Fibroblast of lung (primary cell): ENCODE measurements at places on chromosomes 4 and X. TPM values are rescaled to one million over a fixed set of nuclear protein-coding genes. Genes with fewer than 3 reads are reported as not detected.

RS1 gene
- not detected in 2 replicates for total RNA-seq

DNA sequence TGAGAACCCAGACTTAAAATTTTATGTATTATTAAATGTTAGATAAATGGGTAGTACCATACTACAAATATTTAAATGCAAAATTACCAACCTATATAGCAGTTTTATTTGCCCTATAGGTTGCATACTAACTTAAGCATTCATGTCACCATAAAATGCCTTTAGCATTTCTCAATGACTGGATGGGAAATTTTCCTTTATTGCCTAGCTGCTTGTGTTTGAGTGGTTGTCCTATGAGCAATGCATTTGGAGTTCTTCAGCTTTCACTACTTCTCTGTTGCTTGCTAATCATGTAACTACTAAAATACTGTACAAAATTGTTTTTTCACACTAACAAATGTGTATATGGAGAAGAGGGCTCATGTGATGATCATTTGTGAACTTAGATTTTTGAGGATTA, 44.2 kb upstream of the CEP135 start:
- no peaks in the 10 kb centered on the region for H3K36me3 ChIP-seq
- H3K27ac ChIP-seq: no peak overlapping the region
- no peaks in the 10 kb centered on the region for H3K27me3 ChIP-seq
- H3K4me3 ChIP-seq: no peak overlapping the region
- DNase-seq: no peak

DBET gene
- total RNA-seq: not detected in 2 replicates

RENBP gene
- 5.4 and 8.8 TPM in 2 replicates for total RNA-seq

TECRL gene
- total RNA-seq: not detected in 2 replicates

GRCh38 chr4:138852681-138853080, 162.9 kb upstream of the NOCT start:
- DNase-seq: no peak
- no peaks in the 10 kb centered on the region for H3K36me3 ChIP-seq
- H3K27me3 ChIP-seq: peaks cover 12% of the 10 kb centered on the region
- no peak overlapping the region for H3K27ac ChIP-seq

- no peaks in the 10 kb centered on the region for H3K27me3 ChIP-seq
- H3K36me3 ChIP-seq: no peaks in the 10 kb centered on the region
- H3K4me3 ChIP-seq: no peak overlapping the region
- H3K27ac ChIP-seq: no peak overlapping the region
- DNase-seq: peak; percentile 58
These were observed 8.3 kb upstream of the DAPP1 start for GRCh38 chr4:99808260-99808857.

GRCh38 chrX:54171091-54171490, 12.0 kb downstream of the FAM120C start:
- H3K4me1 ChIP-seq: no peaks in the 10 kb centered on the region
- no peaks in the 10 kb centered on the region for H3K36me3 ChIP-seq
- no peak overlapping the region for H3K4me3 ChIP-seq
- no peaks in the 10 kb centered on the region for H3K27me3 ChIP-seq
- DNase-seq: no peak

MAGEB10 gene
- not detected in 2 replicates for total RNA-seq

DNA sequence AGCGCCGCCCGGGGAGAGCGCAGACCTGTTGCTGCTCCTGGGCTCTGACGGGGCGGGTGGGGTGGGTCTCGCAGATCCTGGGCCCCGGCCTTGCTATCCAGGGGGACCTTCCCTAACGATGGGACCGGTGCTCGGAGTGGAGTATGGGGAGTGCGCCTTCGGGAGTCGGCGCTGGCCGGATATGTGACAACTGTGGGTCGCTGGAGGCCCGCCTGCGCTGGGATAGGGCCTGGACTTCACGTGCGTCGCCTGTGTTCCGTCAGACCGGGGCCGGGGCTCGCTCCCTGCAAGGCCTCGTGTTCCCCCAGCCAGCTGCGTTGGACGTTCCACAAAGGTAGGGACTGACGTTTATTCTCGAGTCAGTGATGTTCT, 1.3 kb downstream of the TBL1X start:
- peak overlapping the region; percentile 67 for H3K4me3 ChIP-seq
- H3K4me1 ChIP-seq: no peaks in the 10 kb centered on the region
- peak; percentile 28 for DNase-seq

GRCh38 chr4:6779667-6780565, 2.6 kb upstream of the KIAA0232 start:
- no peak overlapping the region for H3K27ac ChIP-seq
- DNase-seq: peak; percentile 31
- no peak overlapping the region for H3K4me3 ChIP-seq
- H3K36me3 ChIP-seq: no peaks in the 10 kb centered on the region

- H3K4me1 ChIP-seq: no peaks in the 10 kb centered on the region
- no peaks in the 10 kb centered on the region for H3K36me3 ChIP-seq
- H3K4me3 ChIP-seq: no peak overlapping the region
- no peaks in the 10 kb centered on the region for H3K27me3 ChIP-seq
- no peak for DNase-seq
These were observed 24.2 kb downstream of the SLC25A4 start for GRCh38 chr4:185167234-185167633.

FHDC1 gene
- total RNA-seq: 0.26 and 0.33 TPM in 2 replicates

MAP7D2 gene
- total RNA-seq: under 0.01 TPM in 2 replicates

PGM2 gene
- 14.1 and 15.0 TPM in 2 replicates for total RNA-seq

- H3K4me3 ChIP-seq: no peak overlapping the region
- no peak for DNase-seq
- H3K27me3 ChIP-seq: no peaks in the 10 kb centered on the region
These were observed 20.6 kb downstream of the PAGE1 start for GRCh38 chrX:49675075-49675719.

DNA sequence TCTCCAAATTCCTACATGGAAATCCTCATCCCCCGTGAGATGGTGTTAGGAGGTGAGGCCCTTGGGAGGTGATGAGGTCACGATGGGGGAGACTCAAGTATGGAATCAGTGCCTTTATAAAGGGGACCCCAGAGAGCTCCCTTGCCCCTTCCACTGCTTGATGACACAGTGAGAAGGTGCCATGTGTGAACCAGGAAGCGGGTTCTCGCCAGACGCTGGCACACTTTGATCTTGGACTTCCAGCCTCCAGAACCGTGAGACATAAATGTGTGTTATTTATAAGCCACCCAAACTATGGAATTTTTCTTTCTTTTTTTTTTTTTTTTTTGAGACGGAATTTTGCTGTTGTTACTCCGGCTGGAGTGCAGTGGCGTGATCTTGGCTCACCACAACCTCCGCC, 237.6 kb downstream of the DHRSX start:
- no peak overlapping the region for H3K27ac ChIP-seq
- H3K4me3 ChIP-seq: no peak overlapping the region
- H3K4me1 ChIP-seq: no peaks in the 10 kb centered on the region
- H3K27me3 ChIP-seq: no peaks in the 10 kb centered on the region
- H3K36me3 ChIP-seq: peaks cover 3% of the 10 kb centered on the region

- no peak for DNase-seq
- no peaks in the 10 kb centered on the region for H3K4me1 ChIP-seq
- H3K36me3 ChIP-seq: no peaks in the 10 kb centered on the region
- no peak overlapping the region for H3K27ac ChIP-seq
- no peak overlapping the region for H3K4me3 ChIP-seq
- peaks cover 64% of the 10 kb centered on the region for H3K27me3 ChIP-seq
These were observed 6.4 kb downstream of the ARX start for GRCh38 chrX:25009407-25009806.

- H3K27ac ChIP-seq: no peak overlapping the region
- no peaks in the 10 kb centered on the region for H3K36me3 ChIP-seq
- H3K4me3 ChIP-seq: no peak overlapping the region
- DNase-seq: no peak
These were observed 161.4 kb upstream of the GIMD1 start for GRCh38 chr4:106530024-106530361.

DNA sequence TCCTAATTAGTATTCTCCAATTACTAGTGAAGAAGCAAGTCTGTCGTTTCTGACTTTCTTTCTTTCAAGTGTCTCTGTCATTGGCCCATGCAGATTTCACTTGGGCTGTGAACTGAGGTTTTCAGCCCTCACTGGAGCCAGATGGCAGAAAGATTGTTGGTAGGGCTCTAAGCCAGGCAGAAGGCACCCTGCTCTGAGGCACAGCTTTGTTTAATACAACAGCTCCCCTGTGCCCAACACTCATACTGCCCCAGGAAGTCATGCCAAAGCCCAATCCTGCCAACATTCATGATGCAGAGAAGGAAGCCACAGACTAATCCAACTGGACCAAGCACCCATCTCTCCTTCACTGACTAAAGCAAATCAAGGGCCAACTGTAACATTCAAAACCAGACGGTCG, 117.1 kb upstream of the FRG1 start:
- H3K36me3 ChIP-seq: no peaks in the 10 kb centered on the region
- no peak for DNase-seq
- H3K4me3 ChIP-seq: no peak overlapping the region

DNA sequence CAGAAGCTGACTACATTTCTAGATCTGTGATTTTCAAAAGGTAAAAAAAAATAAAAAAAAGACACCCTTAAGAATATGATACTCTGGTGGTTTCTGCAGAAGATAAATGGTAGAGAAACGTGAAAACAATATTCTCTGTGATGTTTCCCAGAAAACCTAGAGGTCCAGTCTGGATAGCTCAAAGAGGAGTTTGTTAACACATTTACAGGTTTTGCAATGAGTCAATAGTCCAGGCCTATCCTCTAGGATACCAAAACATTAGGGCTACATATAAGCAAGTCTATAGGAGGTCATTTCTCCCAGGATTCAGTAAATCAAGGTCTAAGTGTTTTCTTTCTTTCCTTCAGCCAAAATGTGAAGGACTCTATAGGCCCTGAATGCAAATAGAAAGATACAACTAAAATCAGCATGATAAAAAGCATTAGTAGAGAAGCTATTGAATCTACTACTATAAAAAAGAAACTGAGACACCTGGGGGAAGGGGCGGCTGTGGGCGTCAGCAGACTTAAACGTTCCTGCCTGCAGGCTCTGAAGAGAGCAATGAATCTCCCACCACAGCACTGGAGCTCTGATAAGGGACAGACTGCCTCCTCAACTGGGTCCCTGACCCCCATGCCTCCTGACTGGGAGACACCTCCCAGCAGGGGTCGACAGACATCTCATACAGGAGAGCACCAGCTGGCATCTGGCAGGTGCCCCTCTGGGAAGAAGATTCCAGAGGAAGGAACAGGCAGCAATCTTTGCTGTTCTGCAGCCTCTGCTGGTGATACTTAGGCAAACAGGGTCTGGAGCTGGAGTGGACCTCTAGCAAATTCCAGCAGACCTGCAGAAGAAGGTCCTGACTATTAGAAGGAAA, 33.7 kb upstream of the SPP1 start:
- DNase-seq: no peak
- no peaks in the 10 kb centered on the region for H3K36me3 ChIP-seq
- H3K27ac ChIP-seq: no peak overlapping the region
- H3K4me1 ChIP-seq: no peaks in the 10 kb centered on the region
- H3K27me3 ChIP-seq: no peaks in the 10 kb centered on the region

NLRP2B gene
- total RNA-seq: under 0.01 TPM in 1 of 2 replicates, not detected in the other

GRCh38 chr4:36326476-36327029, 45.1 kb downstream of the DTHD1 start:
- H3K27ac ChIP-seq: no peak overlapping the region
- H3K36me3 ChIP-seq: no peaks in the 10 kb centered on the region
- no peak overlapping the region for H3K4me3 ChIP-seq
- no peak for DNase-seq
- H3K27me3 ChIP-seq: no peaks in the 10 kb centered on the region

DNA sequence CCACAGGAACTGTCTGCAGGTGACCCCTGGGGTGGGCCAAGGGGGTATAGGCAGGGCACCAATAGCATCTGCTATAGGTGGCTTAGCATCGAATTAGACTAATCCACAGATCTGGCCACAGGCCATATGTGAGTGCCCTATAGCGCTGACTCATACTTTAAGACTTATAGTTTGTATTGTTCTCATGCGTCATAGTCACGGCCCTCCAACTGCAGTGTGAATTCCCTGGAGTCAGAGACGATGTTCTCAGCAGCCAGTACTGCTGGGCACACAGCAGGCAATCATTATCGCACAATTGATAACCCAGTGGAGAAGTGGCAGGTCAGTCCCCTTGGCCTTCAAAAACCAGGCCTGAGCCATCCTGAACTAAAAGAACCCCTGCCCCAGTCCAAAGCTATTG, 58.1 kb downstream of the ADGRG2 start:
- no peaks in the 10 kb centered on the region for H3K27me3 ChIP-seq
- H3K27ac ChIP-seq: no peak overlapping the region
- no peaks in the 10 kb centered on the region for H3K4me1 ChIP-seq
- H3K36me3 ChIP-seq: no peaks in the 10 kb centered on the region
- no peak overlapping the region for H3K4me3 ChIP-seq

- DNase-seq: no peak
- H3K4me3 ChIP-seq: no peak overlapping the region
- H3K27ac ChIP-seq: no peak overlapping the region
- peaks cover 23% of the 10 kb centered on the region for H3K4me1 ChIP-seq
- H3K36me3 ChIP-seq: no peaks in the 10 kb centered on the region
These were observed 93.6 kb downstream of the IRF2 start for GRCh38 chr4:184380707-184381106.

LIN54 gene
- total RNA-seq: 10.0 and 15.2 TPM in 2 replicates

DNA sequence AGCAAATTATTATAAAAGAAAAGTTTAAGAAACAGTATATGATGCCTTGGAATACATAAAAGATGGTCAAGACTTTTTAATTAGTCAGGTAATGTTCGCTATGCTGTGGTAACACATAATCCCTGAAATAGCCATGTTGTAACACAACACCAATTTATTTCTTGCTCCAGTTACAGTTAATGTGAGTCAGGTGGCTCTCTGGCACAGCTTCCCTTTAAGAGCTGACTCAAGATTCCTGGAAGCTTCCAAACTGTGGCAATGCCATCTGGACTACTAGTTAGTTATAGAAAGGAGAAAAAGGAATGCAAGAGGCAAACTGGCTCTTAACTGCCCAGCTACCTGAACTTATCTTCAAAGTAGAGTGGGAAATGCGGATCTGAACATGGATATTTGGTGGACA, 210.5 kb downstream of the CHM start:
- H3K4me3 ChIP-seq: no peak overlapping the region
- H3K36me3 ChIP-seq: no peaks in the 10 kb centered on the region
- DNase-seq: peak; percentile 9

F8A1 gene
- total RNA-seq: 2.3 and 4.8 TPM in 2 replicates

DNA sequence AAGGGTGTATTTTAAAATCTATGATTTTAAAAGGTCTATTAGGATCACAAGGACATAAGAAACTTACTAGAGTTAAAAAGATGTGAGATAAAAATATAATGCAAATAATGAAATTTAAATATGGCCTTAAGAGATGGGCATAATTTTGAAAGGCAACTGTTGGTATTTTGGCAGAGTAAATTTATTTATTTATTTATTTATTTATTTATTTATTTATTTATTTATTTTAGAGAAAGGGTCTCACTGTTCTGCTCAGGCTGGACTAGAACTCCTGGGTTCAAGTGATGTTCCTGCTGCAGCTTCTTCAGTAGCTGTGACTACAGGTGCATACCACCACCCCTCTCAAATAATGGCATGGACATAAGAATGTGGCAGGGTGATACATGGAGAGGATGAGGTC, 932.1 kb upstream of the LCORL start:
- H3K36me3 ChIP-seq: no peaks in the 10 kb centered on the region
- no peaks in the 10 kb centered on the region for H3K4me1 ChIP-seq

DNA sequence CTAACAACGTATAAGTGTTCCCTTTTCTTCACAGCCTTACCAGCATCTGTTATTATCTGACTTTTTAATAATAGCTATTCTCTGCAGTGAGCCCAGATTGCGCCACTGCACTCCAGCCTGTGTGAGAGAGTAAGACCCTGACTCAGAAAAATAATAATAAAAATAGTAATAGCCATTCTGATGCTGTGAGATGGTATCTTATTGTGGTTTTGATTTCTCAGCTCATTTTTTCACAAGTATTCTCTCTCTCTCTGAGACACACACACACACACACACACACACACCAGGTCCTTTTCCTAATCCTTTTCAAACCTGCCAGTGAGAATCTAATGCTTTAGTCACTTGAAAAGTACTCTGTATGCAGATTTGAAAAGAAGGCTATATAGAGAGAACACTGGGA, 89.8 kb downstream of the CHIC2 start:
- H3K36me3 ChIP-seq: no peaks in the 10 kb centered on the region
- H3K27me3 ChIP-seq: no peaks in the 10 kb centered on the region
- H3K27ac ChIP-seq: no peak overlapping the region
- DNase-seq: no peak
- H3K4me3 ChIP-seq: no peak overlapping the region

HEPH gene
- 28.9 and 43.1 TPM in 2 replicates for total RNA-seq
